ENCODE measurements at places on chromosomes 6 and 20.

- DNase-seq: no peak
- H3K36me3 ChIP-seq: no peaks in the 10 kb centered on the region
- peaks cover 31% of the 10 kb centered on the region for H3K4me1 ChIP-seq
- peak overlapping the region; percentile 86 for H3K27ac ChIP-seq
- no peaks in the 10 kb centered on the region for H3K27me3 ChIP-seq
Measured at GRCh38 chr20:17849901-17850683, 118.5 kb downstream of the SNX5 start.

DNA sequence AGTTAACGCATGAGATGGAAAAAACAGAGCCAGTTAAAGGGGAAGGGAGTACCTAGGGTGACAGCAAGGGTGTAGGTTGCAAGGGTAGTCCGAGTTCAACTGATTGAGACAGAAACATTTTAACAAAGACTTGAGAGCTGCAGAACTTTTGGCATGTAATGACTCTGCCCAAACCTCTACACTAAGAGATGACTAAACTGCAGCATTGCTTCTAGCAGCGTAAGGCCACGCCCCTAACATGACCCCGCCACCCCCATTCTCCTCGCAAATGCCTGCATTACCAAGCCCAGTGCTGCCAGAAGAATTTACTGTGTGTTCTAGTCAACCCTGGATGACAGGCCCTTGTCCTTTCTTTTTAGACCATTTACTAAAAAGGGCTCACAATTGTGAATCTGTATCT lies 6.3 kb upstream of the HINT3 start:
- peaks cover 25% of the 10 kb centered on the region for H3K4me1 ChIP-seq
- no peak overlapping the region for H3K27ac ChIP-seq
- no peaks in the 10 kb centered on the region for H3K27me3 ChIP-seq
- H3K36me3 ChIP-seq: no peaks in the 10 kb centered on the region
- DNase-seq: no peak
- no peak overlapping the region for H3K4me3 ChIP-seq

- no peaks in the 10 kb centered on the region for H3K36me3 ChIP-seq
- no peak for DNase-seq
- H3K27ac ChIP-seq: no peak overlapping the region
- peaks cover 27% of the 10 kb centered on the region for H3K4me1 ChIP-seq
- H3K27me3 ChIP-seq: no peaks in the 10 kb centered on the region
- no peak overlapping the region for H3K4me3 ChIP-seq
Measured at GRCh38 chr6:139760128-139760527, 385.7 kb upstream of the CITED2 start.

- peak overlapping the region; percentile 68 for H3K4me3 ChIP-seq
- H3K36me3 ChIP-seq: peaks cover 2% of the 10 kb centered on the region
- H3K27me3 ChIP-seq: no peaks in the 10 kb centered on the region
- H3K4me1 ChIP-seq: peaks cover 67% of the 10 kb centered on the region
Measured at GRCh38 chr6:33427585-33428223, 7.8 kb downstream of the SYNGAP1 start.

DNA sequence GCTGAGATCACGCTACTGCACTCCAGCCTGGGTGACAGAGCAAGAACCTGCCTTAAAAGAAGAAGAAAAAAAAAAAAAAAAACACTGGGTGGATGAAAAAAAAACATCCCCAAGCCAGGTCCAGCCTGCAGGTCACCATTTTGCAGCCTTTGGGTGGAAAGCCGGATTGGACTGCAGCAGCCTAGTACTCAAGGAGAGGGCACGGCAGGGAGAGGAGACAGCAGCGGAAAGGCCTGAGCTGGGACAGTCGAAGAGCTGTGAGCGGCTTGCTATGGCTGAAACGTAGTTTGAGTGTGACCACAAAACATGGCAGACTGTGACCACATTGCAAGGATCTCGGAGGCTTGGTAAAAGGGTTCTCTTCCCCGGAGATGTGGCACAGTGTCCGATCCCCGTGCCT lies 173.0 kb downstream of the NFATC2 start:
- H3K27ac ChIP-seq: no peak overlapping the region
- H3K4me3 ChIP-seq: no peak overlapping the region
- no peaks in the 10 kb centered on the region for H3K36me3 ChIP-seq
- H3K27me3 ChIP-seq: no peaks in the 10 kb centered on the region

GRCh38 chr6:117506180-117506835 lies 23.8 kb downstream of the DCBLD1 start:
- DNase-seq: no peak
- H3K27me3 ChIP-seq: no peaks in the 10 kb centered on the region
- no peak overlapping the region for H3K27ac ChIP-seq

GRCh38 chr6:40778196-40778595 lies 191.0 kb upstream of the LRFN2 start:
- H3K4me1 ChIP-seq: no peaks in the 10 kb centered on the region
- H3K4me3 ChIP-seq: no peak overlapping the region
- no peak overlapping the region for H3K27ac ChIP-seq
- H3K27me3 ChIP-seq: peaks cover 22% of the 10 kb centered on the region

DNA sequence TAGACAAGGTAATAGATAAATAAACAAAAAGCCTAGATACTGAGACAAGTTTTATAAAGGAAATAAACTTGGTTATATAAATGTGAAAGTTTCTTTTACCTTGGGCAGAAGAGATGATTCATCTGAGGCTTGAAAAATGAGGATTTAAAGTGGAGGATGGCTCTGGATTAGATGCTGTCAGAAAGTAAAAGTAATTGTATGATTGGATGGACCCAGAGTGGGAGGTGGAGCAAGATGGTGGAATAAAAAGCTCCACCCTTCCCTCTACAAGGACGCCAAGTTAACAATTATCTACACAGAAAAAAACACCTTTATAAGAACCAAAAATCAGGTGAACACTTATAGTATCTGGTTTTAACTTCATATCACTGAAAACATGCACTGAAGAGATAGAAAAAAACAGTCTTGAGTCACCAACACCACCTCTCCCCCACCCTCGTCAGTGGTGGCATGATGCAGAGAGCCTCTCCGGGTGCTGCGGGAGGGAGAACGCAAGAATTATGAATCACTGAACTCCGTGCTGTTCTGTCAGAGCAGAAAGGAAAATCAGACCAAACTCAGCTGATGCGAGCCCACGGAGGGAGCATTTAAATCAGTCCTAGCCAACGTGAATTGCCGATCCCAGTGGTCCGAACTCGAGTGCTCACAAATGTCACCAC lies 84.7 kb upstream of the GJE1 start:
- no peaks in the 10 kb centered on the region for H3K4me1 ChIP-seq
- no peak overlapping the region for H3K27ac ChIP-seq
- no peak for DNase-seq
- H3K4me3 ChIP-seq: no peak overlapping the region
